Right hindlimb (tissue), 1 donor: ENCODE measurements at places on chromosomes 5 and 9.

DNA sequence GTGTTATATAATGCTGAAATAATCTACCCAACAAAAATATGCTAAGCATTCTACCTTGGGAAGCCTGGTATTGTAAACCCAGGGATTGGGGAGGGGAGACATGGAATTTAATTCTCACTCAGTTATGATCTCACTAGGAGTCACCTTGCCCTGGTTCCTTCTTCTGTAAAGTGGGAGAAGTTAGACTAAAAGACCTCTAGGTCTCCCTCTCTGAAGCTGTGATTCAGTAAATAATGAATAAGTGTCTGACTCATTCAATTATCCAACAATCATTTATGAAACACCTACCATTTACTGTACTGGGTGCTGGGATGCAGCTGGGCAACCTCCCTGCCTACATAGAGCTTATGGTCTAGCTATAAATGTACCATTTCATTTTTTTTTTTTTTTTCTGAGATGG lies 20.2 kb upstream of the SPARC start:
- DNase-seq, result no peak

GRCh38 chr9:281741-282645 lies 67.3 kb downstream of the DOCK8 start:
- no peak for DNase-seq

- DNase-seq, result no peak
These were observed 122.6 kb downstream of the SAXO1 start for GRCh38 chr9:18910435-18910834.

DNA sequence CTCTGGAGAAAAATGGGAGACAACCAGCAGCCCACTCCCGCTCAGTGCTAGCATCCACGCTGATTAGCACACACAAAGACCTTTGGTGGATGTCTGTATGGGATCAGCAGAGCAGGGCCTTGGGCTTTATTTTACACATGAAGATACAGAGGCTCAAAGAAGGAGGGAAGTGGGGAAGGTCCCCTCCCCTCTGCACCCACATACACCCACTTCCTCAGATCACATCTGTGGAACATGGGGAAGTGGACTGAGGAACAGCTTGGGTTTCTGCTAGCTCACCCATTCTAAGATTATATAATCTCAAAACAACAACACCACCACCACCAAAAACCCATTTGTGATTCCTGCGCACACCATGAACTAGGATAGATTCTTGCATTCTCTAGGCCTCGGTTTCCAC lies 14.0 kb downstream of the GGTA1 start:
- no peak for DNase-seq

- DNase-seq, result no peak
These were observed 82.8 kb downstream of the CRB2 start for GRCh38 chr9:123438821-123439220.
